HL-60 (cell line): ENCODE measurements at places on chromosomes 3 and 15.

- DNase-seq = no peak
These were observed 24.3 kb downstream of the SIAH2 start for GRCh38 chr3:150738688-150739087.

GRCh38 chr3:111619833-111620232 lies 24.7 kb upstream of the ZBED2 start:
- DNase-seq = no peak

DNA sequence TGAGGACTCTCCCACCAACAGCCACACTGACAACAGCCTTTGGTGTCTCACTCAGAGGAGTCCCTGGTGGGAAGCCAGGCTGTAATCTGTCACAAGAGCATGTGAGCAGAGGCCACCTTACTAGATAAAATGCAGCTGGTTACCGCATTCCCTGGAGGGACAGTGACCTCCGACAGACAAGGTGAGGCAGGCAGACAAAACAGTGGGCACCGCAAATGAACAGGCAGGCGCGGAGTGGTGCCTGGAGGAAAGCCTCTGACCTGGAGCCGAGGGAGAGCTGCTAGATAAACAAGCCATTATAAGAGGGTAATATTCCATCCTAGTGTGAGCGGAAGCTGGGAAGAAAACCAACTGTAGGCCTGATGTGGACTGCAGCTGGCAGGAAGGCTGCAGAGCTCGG lies 736.4 kb downstream of the FHIT start:
- DNase-seq = no peak

DNA sequence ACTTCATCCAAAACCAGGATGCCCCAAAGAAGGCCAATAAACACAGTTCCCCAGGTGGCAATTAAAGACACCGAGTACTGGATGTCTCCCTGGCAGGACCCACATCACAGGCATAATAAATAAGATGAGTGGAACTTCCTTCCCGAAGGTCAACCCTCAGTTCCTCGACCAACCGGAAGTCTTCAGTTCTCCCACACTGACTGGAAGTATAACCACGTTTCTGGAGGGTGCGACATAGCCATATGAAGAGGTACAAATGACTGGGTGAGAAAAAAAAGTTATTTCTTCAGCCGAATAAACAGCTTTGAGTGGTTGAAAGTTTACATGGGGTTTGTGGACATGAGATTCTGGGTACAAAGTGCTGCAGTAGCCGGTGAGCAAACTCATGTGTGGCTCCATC lies 34.6 kb upstream of the MUC13 start:
- no peak for DNase-seq

DNA sequence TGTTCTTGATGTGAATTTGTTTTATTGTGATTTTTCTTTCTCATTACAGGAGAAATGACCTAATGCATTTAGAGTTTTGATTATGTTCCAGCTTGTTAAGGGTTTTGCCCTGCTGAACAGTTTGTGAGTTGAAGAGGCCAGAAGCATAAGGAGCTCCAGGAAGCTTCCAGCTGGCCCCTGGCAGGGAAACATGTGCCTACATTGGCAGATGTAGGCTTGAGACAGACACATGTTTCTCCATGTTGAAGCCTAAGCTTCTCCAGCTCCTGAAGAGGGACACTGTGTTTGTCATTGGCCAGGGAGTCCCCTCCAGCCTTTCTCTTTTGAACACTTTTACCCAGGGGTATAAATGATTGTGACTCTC lies 88.4 kb downstream of the ASB7 start:
- DNase-seq = no peak

DNA sequence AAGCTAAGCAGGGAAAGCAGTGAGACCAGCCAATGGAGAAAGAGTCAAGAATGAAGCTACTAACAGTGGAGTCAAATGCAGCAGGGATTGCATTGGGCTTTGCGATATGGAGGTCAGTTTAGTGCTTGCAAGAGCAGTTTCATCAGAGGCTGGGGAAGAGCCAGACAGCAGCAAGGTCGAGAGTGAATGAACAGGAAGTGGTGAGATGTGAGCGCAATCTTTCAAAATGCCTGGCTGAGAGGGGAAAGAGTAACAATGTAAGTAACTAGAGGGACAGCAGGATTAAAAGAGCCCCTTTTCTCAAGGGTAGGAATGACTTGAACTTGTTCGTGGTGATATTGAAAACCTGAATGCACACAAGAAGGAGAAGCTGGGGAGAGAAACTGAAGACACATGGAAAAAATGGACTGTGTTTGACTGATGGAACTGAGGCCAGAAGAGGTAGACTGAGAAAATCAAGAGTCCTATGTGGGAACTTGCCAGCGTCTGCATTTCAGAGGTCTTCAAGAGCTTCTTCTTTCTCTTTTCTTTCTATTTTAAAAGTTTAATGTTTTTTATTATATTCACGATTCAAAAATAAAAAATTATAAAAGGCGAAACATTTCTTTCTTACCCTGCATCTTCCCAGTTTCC lies 30.6 kb upstream of the GPR160 start:
- DNase-seq = peak; percentile 81

DNA sequence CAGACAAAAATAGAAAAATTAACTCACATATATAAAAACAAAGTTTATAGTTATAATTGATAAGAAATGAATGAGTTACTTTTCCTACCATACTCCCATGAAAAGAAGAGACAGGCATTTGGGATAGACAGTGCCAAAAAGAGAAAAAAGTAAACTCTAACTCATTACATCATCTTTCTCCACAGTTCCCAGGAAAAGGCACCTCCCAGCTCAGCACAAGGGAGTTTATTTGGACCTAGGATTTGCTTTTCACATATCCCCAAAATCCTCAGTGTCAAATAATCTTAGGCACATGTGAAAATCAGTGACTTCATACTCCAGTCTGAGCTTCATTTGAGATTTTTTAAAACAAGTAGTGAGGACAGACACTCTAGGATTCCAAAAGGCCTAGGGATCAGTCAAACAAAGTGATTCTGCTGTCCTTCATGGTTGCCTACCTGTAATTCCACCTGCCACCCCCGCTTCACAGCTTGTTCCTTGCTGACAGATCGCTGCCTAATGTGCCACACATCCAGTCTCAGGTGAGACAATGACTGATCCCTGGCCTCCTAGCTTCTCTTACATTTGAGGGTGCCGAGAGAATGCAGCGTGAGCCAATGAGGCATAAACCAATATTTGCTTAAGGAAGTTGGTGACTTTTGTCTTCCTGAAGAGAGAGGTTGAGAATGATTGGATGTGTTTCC lies 573.7 kb downstream of the TBL1XR1 start:
- DNase-seq = no peak
